ENCODE measurements at places on chromosomes 6 and 20. TPM values are rescaled to one million over a fixed set of nuclear protein-coding genes. Genes with fewer than 3 reads are reported as not detected.

- DNase-seq: no peak
Observed at GRCh38 chr6:105680131-105680530, 277.2 kb upstream of the PREP start.

DNA sequence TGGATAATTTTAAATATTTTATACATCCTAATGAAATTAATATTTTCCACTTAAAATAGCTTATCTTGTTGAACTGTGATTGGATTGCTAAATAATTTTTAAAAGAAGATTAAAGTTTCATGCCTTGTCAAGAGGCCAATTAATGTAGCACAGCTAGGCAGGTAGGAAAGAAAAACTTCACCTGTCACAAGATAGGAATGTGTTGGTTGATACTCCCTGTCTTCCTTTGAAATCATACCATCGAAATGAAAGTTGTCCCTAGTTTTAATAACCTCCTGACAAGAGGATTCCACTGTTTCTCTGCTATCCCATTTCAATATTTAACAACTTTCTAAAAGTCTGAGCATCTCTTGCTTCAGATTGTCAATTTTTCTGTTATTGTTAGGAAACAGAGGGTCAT lies 80.8 kb downstream of the BMP6 start:
- DNase-seq: no peak

DNA sequence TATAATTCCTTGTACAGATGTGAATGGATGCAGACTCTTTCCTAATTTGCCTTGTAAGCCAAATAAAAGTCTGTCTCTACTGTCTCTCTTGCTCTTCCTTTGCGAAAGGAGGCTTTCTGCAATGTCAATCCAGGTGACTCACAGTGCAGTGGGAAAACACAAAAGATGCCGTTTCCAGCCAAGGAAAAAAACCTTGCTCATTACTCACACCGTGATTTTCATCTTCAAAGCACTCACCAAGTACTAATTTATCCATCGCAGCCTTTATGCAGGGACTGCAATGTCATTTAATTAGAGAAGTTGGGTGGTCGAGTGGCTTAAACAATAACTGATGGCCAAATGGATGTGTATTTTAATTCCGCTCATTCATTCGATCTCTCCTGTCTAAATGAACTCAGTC lies 23.8 kb downstream of the SAYSD1 start:
- DNase-seq: no peak

SRMS gene
- not detected for total RNA-seq

TMEM244 gene
- not detected for total RNA-seq

- DNase-seq: no peak
Observed at GRCh38 chr6:1850121-1850839, 240.6 kb downstream of the FOXC1 start.

- peak; percentile 12 for DNase-seq
Observed at GRCh38 chr20:59994697-59995122, 36.5 kb downstream of the CDH26 start.

DNA sequence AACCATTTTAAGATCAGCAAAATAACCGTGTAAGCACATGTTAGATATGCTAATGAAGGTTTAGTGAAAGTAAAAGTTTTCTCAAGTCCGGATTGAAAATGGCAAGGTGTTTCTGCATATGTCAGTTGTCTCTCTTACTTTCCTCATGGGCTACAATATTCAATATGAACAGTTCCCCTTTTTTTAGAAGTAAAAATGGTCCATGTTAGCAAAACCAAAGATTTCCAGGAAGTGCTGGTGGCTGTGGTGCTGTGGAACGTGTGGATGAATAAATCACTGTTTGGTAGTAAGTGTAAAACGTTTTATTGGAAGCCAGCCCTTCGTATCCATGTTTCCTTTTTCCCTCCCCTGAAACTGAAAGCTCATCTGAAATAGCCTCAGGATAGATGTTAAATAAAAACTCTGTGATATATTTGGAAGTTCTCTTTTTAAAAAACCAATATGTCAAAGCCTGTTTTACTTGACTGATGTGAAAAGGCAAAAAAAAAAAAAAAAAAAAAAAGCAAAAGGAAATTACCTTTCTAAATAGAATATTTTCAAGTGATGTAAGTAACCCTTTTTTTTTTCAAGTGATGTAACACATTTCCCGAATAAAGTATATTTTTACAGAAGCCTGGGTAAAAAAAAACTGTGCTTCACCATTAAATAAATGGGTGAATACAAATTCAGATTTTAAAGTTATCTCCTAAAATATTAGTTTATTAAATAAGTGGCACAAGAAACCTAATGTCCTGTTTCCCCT lies 41.9 kb downstream of the PLEKHG1 start:
- DNase-seq: peak; percentile 47

- no peak for DNase-seq
Observed at GRCh38 chr6:120966321-120966720, 368.0 kb downstream of the TBC1D32 start.

HUS1B gene
- not detected for total RNA-seq

AMD1 gene
- 70.1 TPM for total RNA-seq

GRCh38 chr20:32575805-32576204 lies 9.3 kb downstream of the NOL4L start:
- no peak for DNase-seq

GRCh38 chr6:41443616-41444525 lies 102.3 kb upstream of the FOXP4 start:
- peak; percentile 76 for DNase-seq

DNA sequence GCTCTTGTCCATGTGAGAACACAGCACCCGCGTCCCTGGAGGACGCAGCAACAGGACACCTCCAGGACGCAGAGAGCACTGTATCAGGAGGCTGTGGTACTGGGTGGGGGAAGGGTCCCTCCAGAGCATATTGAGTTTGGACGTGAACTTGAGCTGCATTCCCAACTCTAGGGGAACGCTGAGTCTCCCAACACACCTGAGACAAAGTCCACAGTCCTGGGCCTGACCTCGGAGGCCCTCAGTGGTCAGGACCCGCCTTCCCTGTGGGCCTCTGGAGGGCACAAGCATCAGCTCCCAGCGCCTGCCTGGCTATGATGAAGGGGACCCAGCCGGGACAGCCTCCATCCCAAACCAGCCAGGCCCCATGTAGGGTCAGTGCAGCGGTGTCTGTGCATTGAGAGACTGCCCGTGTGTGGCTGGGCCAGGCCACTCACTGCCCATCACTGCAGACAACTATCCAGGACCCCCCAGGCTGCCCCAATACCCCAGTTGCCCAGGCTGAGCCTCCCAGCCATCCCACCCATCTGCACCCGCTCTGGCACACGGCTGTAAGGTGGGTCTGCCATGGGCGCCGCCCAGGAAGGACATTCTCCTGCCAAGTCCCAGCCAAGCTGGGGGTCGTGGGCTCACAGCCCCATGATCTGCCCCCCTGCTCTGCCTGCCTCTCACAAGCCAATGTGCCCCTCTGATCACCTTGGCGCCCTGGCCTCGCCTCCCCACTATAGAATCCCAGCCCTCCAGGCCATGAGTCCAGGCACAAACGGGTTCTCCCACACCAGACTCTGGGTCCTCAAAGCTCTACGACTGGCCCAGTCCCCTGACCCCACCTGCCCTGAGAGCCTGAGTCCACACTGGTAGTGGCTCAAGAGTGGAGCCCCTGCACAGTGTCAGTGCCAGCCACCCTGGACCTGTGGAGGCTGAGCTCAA lies 115.7 kb downstream of the TAF4 start:
- DNase-seq: no peak

F13A1 gene
- total RNA-seq: 299 TPM

DNA sequence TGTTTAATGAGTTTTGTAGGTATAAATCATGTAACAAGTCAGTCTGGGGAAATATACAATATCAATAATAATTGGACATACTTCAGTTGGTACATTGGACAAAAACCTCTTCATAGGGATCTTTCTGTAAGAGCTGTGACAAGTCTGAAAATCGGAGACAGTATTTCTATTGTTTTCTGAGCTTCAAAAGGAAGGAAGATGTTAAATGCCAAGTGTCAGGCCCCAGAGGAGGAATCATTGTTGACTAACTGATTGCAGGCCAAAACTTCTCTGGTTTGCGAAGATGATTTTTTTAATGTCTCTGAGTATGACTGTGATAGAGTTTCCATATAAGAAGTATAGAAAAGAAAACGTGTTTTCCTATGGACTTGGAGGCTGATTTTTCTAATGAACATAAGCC lies 316.4 kb downstream of the RNF144B start:
- DNase-seq: no peak

DNA sequence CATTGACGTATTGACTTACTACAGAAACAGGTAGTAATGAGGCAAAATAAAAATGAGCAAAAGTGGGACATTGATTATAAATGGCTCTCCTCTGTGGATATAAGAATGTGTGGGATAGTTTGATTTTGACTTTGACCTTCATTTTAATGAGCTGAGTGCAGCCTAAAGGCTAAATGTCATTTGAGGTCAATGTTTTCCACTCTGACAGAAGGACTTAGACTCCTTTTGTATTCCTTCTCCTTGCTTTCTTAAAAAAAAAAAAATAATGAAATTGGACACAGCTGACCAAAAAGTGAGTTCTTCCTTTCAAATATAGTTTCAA lies 68.6 kb downstream of the MTFR2 start:
- no peak for DNase-seq

DNA sequence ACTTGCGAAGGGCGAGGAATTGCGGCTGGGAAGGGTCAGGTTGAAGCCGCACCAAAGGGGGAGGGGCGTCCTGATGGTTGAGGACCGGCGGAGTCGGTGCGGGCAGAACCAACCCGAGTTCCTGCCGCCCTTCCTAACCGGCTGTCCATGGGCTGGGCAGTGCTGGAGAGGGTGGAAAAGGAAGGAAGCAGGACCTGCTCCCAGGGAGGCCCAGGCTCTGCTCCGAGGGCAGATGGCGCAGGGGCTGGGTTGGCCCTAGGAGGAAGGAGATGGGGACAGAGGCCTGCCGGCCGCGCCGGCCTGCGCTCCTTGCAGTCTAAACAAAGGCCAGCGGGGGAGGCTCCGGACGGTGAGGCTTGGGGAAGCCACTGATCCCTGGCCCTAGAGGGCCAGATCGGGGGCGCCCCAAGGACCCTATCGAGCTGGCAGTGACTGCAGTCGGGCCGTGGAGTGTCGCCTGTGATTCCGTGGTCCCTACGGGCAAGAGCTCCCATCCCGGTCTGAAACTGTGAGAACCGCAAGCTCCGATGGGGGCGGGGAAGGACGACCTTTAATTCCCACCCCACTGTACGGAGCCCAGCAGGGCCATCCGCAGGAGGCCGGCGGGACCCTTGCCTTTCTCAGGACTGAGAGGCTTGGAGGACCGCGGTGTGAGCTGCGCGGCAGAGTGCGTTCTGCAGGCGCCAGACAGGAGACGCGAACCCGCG lies 39.4 kb downstream of the YTHDF1 start:
- no peak for DNase-seq

GRCh38 chr6:10416863-10417641 lies 2.2 kb upstream of the TFAP2A start:
- DNase-seq: no peak

NEDD9 gene
- 87.2 TPM for total RNA-seq

- no peak for DNase-seq
Observed at GRCh38 chr6:9025228-9025627, 589.9 kb upstream of the SLC35B3 start.

DNA sequence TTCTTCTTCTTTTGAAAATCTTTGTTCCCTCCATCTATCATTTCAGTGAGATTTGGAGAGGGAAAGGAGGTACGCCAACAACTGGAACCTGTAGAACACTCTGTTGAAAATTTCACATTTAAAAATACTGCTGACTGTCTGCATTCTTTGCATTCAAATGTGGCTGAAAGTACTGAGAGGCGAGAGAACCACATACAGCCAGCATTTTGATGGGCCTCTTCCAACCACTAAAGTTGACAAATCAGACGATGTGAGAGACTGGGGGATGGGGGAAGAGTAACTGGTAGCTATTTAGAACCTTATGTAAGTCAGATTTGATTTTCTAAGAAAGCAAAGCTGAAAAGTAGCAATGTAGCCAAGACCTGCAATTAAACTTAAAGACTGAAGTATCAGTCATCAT lies 77.5 kb downstream of the FKBP5 start:
- DNase-seq: peak; percentile 34

RCAN2 gene
- 5.1 TPM for total RNA-seq

DNA sequence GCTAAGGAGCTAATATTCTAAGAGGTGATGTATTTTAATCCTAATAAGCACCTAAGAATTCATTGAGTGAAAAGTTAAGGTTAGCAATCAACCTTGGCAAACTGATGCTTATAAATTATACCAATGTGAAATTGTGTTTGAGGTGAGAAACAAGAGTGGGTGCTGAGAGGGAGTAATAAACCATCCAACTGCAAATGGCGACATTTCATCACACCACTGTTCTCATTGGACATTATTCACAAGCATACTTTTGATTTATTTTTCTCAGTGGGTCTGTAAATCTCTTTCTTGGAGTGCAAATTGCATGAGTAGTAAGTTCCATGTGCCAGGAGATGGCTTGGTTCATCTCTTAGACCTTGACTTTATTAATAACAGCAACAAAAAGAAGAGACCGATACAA lies 71.5 kb downstream of the BMP6 start:
- no peak for DNase-seq

GRCh38 chr20:8212286-8212685 lies 80.2 kb downstream of the PLCB1 start:
- no peak for DNase-seq

NKAIN4 gene
- not detected for total RNA-seq

DNA sequence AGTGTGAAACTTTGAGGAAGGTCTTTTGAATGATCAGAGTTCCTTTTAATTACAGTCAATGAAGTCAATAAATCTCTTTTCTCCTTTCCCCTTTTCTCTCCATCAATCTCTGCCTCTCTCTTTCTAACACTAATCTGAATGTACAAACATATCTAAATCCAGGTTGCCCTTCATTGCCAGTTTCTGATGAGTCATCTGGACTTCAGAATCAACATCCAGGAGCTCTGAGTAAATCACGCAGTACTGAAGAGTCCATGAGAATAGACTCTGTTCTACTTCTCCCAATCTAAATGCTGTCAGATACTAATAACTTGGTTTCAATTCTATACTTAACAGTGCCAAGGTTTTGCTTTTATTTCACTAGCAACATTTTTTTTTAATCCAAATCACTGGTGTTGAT lies 238.7 kb upstream of the THEMIS start:
- peak; percentile 7 for DNase-seq

TNFRSF6B gene
- not detected for total RNA-seq

DNA sequence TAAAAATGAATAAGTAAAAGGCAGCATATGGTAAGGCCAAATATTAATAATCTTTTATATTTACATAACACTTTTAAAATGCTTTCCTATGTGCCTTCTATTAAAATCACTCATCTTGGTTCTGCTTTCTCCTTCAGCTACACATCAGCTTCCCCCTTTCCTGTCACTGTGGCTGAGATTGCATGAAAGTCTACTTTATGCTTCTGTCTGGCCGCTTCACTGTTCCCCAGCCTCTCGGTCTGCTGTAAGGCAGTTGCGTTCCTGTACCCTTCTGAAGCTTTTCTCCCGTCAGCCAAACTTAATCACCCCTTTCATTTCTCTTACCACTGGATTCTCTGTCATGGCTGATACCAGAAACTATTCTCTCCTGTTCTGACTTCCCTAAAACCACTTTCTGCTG lies 34.6 kb downstream of the SOX4 start:
- DNase-seq: no peak

DNA sequence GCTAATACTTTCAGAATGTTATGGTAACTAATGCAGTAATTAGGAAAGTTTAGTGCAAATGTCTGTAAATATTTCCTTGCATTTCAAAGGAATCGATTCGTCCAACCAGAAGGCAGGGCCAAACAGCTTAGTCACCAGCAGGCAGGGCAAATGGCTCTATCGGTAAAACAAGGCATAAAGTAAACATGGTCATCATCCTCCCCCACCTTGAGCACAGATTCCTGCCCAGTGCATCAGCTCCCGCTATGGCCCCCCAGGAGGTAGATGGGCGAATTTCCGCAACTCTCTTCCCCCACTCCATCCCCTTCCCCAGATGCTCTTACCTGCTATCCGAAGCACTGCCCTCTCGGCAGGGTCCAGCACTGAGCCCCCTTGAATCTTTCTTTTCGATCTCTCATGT lies 103.8 kb upstream of the BEND6 start:
- no peak for DNase-seq

GRCh38 chr6:108736002-108736361 lies 112.2 kb upstream of the ARMC2 start:
- DNase-seq: no peak

Data from umbilical cord (tissue), 2 donors.